SJCRH30 (cell line): ENCODE measurements at places on chromosomes 3 and 15. TPM values are rescaled to one million over a fixed set of nuclear protein-coding genes. Genes with fewer than 3 reads are reported as not detected.

Gene PLCB2
- total RNA-seq: 2.0 and 2.9 TPM in 2 replicates

Gene PYGO1
- total RNA-seq: 22.0 and 24.3 TPM in 2 replicates

Gene TMCO5A
- not detected in 2 replicates for total RNA-seq

Gene INKA1
- total RNA-seq: 0.20 and 0.61 TPM in 2 replicates

Gene DPPA4
- total RNA-seq: not detected in 2 replicates

Gene CNTN3
- total RNA-seq: not detected in 2 replicates

Gene FRMD5
- total RNA-seq: 0.46 and 0.49 TPM in 2 replicates
